H1 (cell line): ENCODE measurements at places on chromosomes 12 and 14.

DNA sequence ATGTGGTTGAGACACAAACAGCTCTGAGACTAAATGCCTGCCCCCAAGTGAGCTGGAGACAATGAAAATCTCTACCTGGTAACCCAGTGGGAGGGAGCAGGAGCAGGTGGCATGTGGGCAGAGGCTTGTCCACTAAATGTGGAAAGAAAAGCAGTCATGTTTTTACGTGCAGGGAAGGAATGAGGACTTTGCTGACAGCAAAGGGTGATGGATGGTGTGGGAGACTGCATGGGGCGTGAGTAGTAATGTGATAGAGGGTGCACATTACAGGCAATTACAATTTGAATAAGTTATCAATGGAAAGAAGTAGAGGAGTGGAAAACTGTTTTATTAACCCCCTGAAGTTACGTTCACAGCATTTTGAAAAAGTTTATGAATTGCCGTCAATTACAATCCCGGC lies 176.6 kb downstream of the NRXN3 start:
- no peak overlapping the region for H3K4me3 ChIP-seq
- H3K27ac ChIP-seq = no peak overlapping the region
- DNase-seq = no peak
- H3K27me3 ChIP-seq = 0 out of 2 replicates have a peak, but pooled peaks cover 5% of the 10 kb centered on the region
- H3K4me1 ChIP-seq = no peaks in the 10 kb centered on the region
- no peaks in the 10 kb centered on the region for H3K36me3 ChIP-seq

DNA sequence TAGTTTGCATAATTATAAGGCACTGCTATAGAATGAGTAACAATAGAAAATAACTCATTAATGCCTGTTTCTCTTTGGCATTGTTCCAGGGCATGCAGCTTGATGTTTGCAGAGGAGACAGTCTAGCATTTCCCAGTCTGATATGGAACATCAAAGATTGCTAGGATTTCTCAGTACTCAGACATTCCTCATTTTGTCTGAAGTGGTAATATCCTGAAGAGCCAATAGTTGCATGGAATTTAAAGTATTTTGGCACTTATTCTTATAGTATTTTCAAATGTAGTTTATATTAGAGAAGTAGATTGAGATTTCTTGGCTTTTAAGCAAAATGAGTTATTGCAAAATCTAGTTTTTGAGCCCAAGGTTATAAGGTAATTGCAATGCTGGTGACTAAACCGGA lies 337.3 kb upstream of the E2F7 start:
- DNase-seq = no peak
- no peak overlapping the region for H3K27ac ChIP-seq
- no peaks in the 10 kb centered on the region for H3K36me3 ChIP-seq
- H3K4me3 ChIP-seq = no peak overlapping the region

- no peaks in the 10 kb centered on the region for H3K36me3 ChIP-seq
- no peaks in the 10 kb centered on the region for H3K4me1 ChIP-seq
- no peak within 1 kb of the TSS for H3K4me3 ChIP-seq
- DNase-seq = no peak
Observed at GRCh38 chr12:121038861-121039668, at the start of gene OASL. OASL (minus strand) TSS chr12:121039246; CDS start chr12:121038971, 275 bp downstream.

DNA sequence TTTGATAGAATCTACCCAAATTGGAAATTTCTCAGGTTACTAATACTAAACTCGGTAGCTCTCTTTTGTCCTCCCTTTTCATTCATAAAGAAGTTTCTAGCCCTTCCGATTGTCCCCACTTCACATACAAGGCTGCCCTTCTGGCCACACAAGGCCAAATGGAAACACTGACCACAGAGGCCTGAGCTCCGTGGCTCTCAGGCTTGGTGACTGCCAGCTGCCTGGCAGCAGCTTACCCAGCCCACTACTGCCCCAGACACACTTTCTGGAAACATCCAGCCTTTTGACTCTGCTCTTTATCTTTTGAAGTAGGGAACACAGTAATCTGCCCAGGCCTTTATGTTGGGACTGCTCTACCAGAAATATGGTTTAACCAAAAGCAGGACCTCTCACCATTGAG lies 167.2 kb downstream of the GCH1 start:
- H3K36me3 ChIP-seq = no peaks in the 10 kb centered on the region
- H3K27me3 ChIP-seq = no peaks in the 10 kb centered on the region
- H3K4me1 ChIP-seq = no peaks in the 10 kb centered on the region
- no peak overlapping the region; the same call in 1 of the 2 replicates for H3K4me3 ChIP-seq
- H3K27ac ChIP-seq = no peak overlapping the region

GRCh38 chr12:17062267-17063036 lies 456.5 kb upstream of the LMO3 start:
- no peaks in the 10 kb centered on the region for H3K27me3 ChIP-seq
- H3K4me3 ChIP-seq = no peak overlapping the region
- H3K36me3 ChIP-seq = no peaks in the 10 kb centered on the region
- no peak for DNase-seq
- no peak overlapping the region for H3K27ac ChIP-seq

- no peaks in the 10 kb centered on the region for H3K36me3 ChIP-seq
- H3K4me1 ChIP-seq = no peaks in the 10 kb centered on the region
- H3K27ac ChIP-seq = no peak overlapping the region
- DNase-seq = no peak
Observed at GRCh38 chr12:102093319-102093718, 26.6 kb downstream of the NUP37 start.

DNA sequence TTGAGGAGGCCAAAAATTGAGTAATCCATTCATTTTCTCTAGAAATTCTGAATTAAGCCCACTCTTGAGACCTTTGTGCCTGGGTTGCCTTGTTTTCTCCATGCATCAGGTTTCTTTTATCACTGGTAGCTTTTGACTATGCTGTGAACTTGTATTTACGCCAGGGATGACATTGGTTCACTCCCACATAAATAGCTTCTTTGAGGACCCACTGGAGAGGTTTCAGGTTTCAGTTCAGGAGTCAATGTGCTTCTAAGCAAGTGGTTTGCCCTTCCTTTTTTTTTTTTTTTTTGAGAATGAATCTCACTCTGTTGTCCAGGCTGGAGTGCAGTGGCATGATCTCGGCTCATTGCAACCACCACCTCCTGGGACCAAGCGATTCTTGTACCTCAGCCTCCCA lies 10.2 kb upstream of the SLC17A8 start:
- no peak overlapping the region for H3K27ac ChIP-seq
- H3K4me3 ChIP-seq = no peak overlapping the region
- no peaks in the 10 kb centered on the region for H3K27me3 ChIP-seq
- DNase-seq = no peak

- no peaks in the 10 kb centered on the region for H3K36me3 ChIP-seq
- peaks cover 9% of the 10 kb centered on the region; the same call in 1 of the 2 replicates for H3K4me1 ChIP-seq
- no peak overlapping the region for H3K4me3 ChIP-seq
- H3K27ac ChIP-seq = no peak overlapping the region
- no peaks in the 10 kb centered on the region for H3K27me3 ChIP-seq
Observed at GRCh38 chr12:108341356-108341755, 2.2 kb upstream of the CMKLR1 start.

GRCh38 chr12:29639893-29640495 lies 142.5 kb upstream of the OVCH1 start:
- no peak for DNase-seq
- H3K27ac ChIP-seq = no peak overlapping the region

DNA sequence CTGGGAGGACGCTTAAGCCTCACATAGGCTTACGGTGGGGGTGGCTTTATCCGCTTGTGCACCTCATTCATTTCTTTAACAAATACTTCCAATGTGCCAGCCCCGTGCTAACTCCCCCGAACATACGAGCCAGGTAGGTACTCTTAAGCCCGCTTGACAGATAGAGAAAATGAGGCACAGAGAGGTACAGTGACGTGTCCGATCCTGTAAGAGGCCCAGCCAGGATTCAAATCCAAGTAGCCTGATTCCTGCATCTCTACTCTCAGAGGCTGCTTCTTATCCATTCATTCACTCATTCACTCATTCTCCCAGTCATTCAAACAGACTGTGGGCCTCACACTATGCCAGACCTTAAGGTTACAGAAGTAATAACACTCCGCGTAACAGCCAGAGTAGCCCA lies 477 bp downstream of the OAS3 start:
- DNase-seq = no peak
- no peaks in the 10 kb centered on the region for H3K36me3 ChIP-seq
- no peaks in the 10 kb centered on the region for H3K4me1 ChIP-seq
- H3K27ac ChIP-seq = no peak overlapping the region
- peaks cover 15% of the 10 kb centered on the region for H3K27me3 ChIP-seq
- peak overlapping the region; percentile 52 for H3K4me3 ChIP-seq

GRCh38 chr12:19491863-19492262 lies 52.6 kb downstream of the AEBP2 start:
- no peak overlapping the region for H3K4me3 ChIP-seq
- H3K4me1 ChIP-seq = peaks cover 10% of the 10 kb centered on the region
- DNase-seq = no peak
